K562 (cell line): ENCODE measurements at places on chromosomes 6 and 20.

GRCh38 chr6:89432875-89433251 lies at the start of gene ANKRD6:
Gene ANKRD6 (plus strand): TSS chr6:89433152. CDS start chr6:89566977, 133,825 bp downstream.
- H3K36me3 ChIP-seq = no peaks in the 10 kb centered on the region
- peak within 1 kb of the TSS; percentile 45 for H3K4me3 ChIP-seq
- H3K27me3 ChIP-seq = peaks cover 23% of the 10 kb centered on the region
- H3K4me1 ChIP-seq = peaks cover 13% of the 10 kb centered on the region
- H3K27ac ChIP-seq = no peak within 1 kb of the TSS
- peak; percentile 91 for DNase-seq

DNA sequence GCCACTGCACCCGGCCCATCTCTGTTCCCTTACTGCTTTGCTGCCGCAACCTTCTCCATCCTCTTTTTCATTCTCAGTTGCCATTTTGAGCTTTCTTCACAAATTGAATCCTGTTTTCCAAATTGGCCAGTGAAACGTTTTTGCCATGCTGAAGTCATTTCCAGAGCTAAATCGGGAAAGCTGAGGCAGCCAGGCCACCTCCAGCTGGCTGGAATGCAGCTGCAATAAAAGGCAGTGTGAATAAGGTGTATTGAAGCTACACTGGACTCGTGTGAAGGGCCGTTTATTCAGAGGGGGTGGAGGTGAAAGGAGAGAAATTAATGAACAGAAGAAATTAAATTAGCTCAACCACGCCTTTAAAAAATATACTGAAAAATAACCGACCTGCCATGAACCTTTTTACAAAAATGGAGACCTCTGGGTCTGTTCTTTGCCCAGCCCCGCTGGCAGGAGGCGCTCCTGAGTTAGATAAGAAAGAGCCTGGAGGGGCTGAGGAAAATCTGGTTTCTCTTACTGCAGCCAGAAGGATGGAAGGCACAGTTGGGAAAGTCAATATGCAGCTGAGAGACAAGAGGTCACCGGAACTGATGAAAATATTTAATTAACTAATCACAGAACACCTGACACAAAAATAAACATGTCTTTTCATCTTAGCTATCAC lies 283.9 kb downstream of the FOXC1 start:
- H3K4me1 ChIP-seq = no peaks in the 10 kb centered on the region
- H3K36me3 ChIP-seq = no peaks in the 10 kb centered on the region
- H3K27me3 ChIP-seq = peaks cover 11% of the 10 kb centered on the region; the same call in 1 of the 2 replicates

DNA sequence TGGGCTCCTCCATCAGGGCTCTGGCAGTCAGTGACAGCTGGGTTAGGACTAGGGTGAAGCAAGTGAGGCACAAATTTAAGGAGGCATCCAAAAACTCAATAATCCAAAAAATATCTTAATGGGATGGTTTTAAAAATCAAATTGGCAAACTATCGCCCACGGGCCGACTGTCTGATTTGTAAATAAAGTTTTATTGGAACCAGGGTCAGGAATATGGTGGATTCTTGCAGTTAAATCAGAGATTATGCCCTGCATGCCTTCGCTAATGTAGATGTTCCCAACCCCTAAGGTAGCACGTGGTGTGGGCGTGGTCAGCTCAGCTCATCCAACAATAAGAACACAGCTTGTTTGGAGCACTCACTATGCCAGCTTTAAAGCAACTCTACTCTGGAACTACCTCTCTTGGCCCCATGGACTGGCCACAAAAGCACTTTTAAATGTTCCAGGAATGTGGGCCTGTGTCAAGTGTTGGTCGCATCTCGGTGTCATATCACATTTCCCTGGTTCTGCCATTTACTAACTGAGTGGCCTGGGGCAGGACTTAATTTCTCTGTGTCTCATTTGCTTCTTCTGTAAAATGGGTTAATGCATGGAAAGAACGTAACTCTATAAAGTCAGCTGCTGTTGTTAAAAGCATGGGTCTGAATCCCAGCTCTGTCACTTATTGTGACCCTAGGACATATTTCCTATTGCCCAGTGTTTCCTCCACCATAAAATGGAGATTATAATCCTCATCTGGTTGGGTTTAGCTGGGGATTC lies 7.0 kb downstream of the TP53RK start:
- peak overlapping the region; percentile 80; the same call in 1 of the 3 replicates for H3K27ac ChIP-seq
- peaks cover 33% of the 10 kb centered on the region for H3K4me1 ChIP-seq

- H3K27me3 ChIP-seq = no peaks in the 10 kb centered on the region
- DNase-seq = no peak
- no peak overlapping the region for H3K27ac ChIP-seq
- no peaks in the 10 kb centered on the region for H3K4me1 ChIP-seq
Measured at GRCh38 chr20:40144581-40144980, 544.5 kb downstream of the MAFB start.

DNA sequence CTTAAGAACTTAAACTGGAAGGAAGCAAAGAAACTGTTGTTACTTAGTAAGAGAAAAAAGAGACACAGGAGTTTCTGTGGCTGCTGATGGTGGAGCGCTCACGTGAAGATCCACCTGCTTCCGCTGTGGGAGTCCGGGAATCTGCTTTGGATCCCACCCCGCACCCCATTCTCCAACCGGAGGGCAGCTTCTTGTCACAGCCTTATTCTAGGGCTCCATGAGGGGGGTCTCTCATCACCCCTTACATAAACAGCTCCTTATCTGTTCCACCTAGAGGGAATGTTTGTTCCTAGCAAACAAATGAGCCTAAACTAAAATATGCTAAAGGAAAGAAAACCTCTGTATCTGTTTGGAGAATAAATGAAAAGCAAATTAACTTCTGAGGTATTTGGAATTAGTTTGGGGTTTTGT lies 280.5 kb downstream of the QKI start:
- no peaks in the 10 kb centered on the region for H3K36me3 ChIP-seq
- DNase-seq = no peak
- no peaks in the 10 kb centered on the region for H3K4me1 ChIP-seq
- H3K27me3 ChIP-seq = peaks cover 38% of the 10 kb centered on the region
- H3K4me3 ChIP-seq = no peak overlapping the region
- H3K27ac ChIP-seq = no peak overlapping the region

- DNase-seq = no peak
- no peak overlapping the region for H3K27ac ChIP-seq
- no peaks in the 10 kb centered on the region for H3K27me3 ChIP-seq
- H3K4me1 ChIP-seq = peaks cover 5% of the 10 kb centered on the region
Measured at GRCh38 chr20:35087791-35088190, 4.8 kb downstream of the TRPC4AP start.

- H3K4me1 ChIP-seq = peaks cover 69% of the 10 kb centered on the region
- H3K4me3 ChIP-seq = no peak overlapping the region
- no peaks in the 10 kb centered on the region; the same call in 2 of the 3 replicates for H3K36me3 ChIP-seq
- peak; percentile 38 for DNase-seq
- H3K27me3 ChIP-seq = no peaks in the 10 kb centered on the region
- peak overlapping the region; percentile 75 for H3K27ac ChIP-seq
Measured at GRCh38 chr20:49676581-49677291, 36.9 kb downstream of the B4GALT5 start.

DNA sequence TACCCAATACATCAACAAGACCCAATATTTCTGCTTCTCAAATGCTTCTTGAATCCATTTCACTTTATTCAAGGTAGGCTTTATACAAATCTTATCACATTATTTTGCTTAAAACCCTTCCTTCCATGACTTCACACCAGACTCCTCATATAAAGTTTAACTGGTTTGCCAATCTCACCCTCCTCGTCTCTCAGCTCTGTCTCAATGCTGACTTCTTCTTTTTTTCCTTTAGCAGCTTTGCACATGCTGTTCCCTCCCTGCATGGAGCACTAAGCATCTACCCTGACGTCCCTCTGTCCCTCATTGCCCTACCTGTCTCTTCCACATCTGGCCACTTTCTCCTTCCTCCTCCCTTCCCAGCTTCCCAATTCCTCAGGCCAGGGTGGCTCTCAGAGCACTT lies 31.4 kb downstream of the KCNK17 start:
- peaks cover 80% of the 10 kb centered on the region for H3K27me3 ChIP-seq
- no peaks in the 10 kb centered on the region for H3K36me3 ChIP-seq
- H3K27ac ChIP-seq = no peak overlapping the region
- no peak for DNase-seq
- no peaks in the 10 kb centered on the region for H3K4me1 ChIP-seq

DNA sequence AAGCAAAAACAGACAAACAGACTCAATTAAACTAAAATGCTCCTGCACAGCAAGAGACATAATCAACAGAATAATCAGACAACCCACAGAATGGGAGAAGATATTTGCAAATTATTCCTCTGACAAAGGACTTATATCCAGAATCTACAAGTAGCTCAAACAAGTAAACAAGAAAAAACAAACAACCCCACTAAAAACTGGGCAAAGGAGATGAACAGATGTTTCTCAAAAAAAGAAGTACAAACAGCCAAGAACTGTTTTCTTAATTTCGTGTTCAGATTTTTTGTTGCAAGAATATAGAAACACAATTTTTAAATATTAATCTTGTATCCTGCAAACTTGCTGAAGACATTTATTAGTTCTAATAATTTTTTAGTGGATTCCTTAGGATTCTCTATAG lies 274.1 kb downstream of the BCKDHB start:
- no peaks in the 10 kb centered on the region for H3K36me3 ChIP-seq
- DNase-seq = no peak

- no peak overlapping the region for H3K27ac ChIP-seq
- H3K36me3 ChIP-seq = no peaks in the 10 kb centered on the region
- no peak for DNase-seq
- H3K27me3 ChIP-seq = no peaks in the 10 kb centered on the region
- H3K4me1 ChIP-seq = no peaks in the 10 kb centered on the region
Measured at GRCh38 chr6:90790696-90791095, 203.8 kb upstream of the MAP3K7 start.

DNA sequence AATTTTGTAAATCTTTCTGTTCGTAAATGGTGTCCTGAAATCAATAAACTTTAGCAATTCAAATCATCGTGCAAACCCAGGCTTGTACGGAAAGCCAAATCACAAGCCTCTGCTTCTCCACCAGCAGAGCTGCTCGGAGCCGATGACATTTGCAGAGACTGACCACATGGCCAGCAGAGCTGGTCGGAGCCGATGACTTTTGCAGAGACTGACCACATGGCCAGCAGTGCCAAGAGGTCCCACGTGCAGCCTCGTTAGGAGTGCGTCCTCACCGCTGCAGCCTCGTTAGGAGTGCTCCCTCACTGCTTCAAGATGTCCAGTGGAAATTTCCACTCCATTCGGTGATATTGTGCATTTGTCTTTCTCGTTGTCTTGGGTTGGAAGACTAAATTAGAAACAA lies 28.5 kb downstream of the SMOC2 start:
- H3K27me3 ChIP-seq = peaks cover 38% of the 10 kb centered on the region
- H3K36me3 ChIP-seq = no peaks in the 10 kb centered on the region
- no peak overlapping the region for H3K4me3 ChIP-seq
- DNase-seq = no peak

GRCh38 chr6:105501826-105502344 lies 99.0 kb upstream of the PREP start:
- H3K27me3 ChIP-seq = no peaks in the 10 kb centered on the region
- DNase-seq = no peak
- H3K4me3 ChIP-seq = no peak overlapping the region
